ENCODE measurements at places on chromosomes 13 and 19.

DNA sequence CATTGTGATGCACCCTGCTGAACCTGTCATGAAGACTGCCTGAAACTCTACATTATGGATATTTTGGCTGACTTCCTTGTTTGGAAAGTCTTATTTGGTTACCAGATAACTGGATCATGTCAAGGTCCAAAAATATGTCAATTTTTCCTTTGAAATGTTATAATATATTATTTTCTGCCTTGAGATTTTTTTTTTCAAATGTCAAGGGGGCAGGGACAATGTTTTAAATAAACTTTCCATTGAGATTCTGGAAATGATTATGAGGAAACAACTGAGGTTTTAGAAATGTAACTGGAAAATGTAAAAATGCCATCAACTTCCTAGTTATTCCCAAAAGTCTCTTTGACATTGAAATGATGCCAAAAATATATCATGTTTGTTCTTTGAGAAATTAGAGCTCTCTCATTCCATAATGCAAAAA is 117.0 kb downstream of the RFC3 start:
- no peak for DNase-seq

- no peak for DNase-seq
Measured at GRCh38 chr13:79070343-79070974, 335.6 kb downstream of the RBM26 start.

DNA sequence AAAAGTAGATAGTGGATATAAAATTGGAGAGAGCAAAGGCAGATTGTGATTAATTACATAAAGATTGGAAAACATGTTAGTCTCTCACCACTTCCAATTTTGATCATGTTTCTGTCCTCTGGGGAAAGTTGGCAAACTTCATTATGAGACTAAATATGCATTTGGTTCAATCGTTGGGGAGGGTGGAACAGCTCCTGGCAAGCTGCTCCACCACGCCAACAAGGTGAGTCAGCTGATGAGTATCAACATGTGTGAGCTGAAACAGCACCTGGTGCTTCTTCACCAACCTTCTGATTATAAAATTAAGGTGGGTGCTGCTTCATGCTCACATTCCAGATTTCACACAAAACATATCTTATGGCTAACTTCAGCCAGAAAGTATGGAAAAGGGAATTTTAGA is 1784.6 kb downstream of the SLITRK5 start:
- no peak for DNase-seq

DNA sequence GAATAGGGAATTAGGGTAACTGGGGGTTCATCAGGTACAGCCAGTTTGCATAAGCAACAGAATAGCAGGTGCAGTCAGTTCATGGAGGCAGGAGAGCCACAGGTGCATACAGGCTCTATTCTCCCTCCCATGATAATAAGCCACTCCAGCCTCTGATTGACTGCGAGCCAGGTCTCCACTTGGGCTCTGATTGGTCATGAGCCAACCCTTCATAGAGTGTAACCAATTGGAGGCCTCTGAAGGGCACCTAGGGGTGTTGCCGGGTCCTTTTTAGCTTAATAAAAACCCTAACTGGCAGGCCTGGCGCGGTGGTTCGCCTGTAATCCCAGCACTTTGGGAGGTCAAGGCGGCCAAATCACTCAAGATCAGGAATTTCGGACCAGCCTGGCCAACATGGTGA is 8.7 kb upstream of the CKM start:
- DNase-seq = no peak

DNA sequence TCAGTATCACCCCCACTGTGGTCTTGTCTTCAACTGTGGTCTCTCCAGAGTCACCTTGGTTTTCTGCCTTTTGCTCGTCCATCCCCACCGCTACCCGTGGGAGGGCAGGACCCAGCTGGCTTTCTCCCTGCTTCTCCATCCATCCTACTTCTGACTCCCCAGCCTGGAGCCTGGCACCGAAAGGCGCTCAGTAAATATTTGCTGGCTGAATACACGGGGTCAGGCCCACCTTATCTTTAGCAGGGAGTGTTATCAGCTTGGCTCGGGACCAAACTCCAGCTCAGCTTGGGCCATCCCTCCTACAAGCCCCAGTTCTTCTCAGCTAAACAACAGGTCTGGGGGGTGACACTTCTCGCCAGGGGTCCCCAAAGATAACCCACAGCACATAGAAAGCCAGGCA is 62.0 kb upstream of the KLF2 start:
- DNase-seq = no peak

GRCh38 chr13:113559061-113559460 is 25.5 kb upstream of the TFDP1 start:
- DNase-seq = no peak

DNA sequence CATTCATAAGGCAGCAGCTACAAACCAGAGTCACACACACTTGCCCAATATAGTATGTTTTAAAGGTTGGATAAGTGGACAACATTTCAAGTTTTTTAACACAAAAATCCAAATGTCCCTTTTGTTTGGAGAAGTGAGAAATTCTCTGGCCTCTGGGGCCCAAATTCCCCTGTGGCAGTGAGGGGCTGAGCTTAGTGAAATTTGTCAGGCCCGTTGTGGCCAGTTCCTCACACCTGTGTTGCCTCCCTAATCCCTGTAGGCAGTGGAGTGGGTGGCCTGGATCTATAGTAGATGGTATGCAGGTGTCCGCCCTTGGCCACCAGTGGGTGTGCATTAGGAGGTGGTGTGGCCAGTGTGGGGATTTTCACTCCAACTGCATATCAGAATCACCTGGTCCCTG is 6.7 kb downstream of the WDR62 start:
- DNase-seq = no peak

- peak; percentile 41 for DNase-seq
Measured at GRCh38 chr19:49422407-49423070, 702 bp downstream of the PTH2 start.

GRCh38 chr13:50672025-50672424 is 171.5 kb downstream of the DLEU7 start:
- DNase-seq = no peak
